ENCODE measurements at places on chromosomes 1 and 21.

DNA sequence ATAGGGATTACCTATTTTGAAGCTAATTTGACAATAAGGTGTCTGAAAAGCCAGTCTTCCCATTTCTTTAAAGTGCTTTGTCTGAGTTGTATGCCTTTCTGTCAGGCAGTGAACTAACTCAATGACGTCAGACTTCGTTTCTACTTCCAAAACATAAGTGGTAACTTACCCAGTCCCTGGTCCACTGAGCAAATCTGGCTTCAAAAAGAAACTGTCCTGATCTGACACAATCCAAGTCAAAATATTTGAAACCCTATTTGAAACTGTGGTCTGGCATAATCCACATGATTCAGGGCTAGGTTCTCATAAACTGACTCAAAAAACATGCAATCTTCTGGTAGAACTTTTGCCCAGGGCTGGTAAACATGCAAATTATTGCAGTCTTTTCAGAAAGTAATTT is 34.0 kb downstream of the DIRAS3 start:
- DNase-seq: no peak

GRCh38 chr1:56185493-56185892 is 393.9 kb downstream of the PLPP3 start:
- no peak for DNase-seq

DNA sequence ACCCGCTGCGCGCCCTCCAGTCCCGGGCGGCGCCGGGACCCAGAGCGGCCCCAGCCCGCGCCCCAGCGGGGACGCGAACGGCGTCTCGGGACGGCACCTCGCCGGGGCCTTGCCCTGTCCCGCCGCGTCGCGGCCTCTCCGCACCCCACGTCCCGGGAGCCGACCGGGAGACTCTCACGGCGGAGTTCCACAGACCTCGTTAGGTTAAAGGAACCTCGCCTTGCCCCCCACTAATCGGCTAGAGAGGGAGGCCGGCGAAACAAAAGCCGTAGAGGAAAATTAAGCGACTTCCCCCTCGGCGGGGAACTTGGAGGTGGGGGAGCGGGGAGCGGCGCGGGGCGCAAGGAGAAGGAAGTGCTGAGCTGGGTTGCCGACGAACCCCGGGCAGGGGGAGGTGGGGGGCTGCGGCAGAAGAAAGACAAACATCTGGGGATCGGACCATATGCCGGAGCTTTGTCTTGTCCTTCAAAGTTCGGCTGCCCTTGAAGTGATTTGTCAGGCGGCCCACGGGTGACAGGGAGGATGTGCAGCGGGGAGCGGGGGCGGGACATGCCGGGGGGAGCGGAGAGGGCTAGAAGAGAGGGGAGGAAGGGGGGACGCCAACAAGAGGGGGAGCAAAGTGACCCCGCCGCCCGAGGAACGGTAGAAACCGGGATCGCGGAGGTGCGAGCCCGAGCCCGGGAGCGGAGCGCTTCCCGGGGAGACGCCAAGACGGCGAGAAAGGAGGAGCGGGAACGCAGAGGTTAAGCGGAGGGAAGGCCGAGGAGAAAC is 120.0 kb upstream of the RRP15 start:
- DNase-seq: peak; percentile 78

- DNase-seq: no peak
Observed at GRCh38 chr1:15248216-15248615, 1.2 kb downstream of the FHAD1 start.

- no peak for DNase-seq
Observed at GRCh38 chr1:33503506-33503905, 31.1 kb downstream of the ZSCAN20 start.

DNA sequence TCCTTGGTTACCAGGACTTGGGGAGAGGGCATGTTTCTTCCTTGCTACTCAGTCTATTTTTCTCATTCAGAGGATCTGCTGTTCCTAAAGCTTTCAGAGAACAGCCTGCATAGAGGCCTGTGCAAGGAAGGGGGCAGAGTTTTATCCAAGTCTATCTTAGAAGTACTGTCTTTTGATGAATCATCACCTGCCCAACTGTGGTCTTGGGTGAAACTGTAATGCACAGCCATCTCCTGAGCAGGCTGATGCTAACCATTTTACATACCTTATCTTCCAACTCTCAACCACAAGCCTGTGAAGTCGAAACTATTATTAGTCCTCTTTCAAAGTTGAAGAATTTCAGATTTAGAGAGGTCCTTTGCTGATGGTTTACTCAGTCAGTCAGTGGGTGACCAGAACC is 368.0 kb downstream of the HHAT start:
- no peak for DNase-seq

DNA sequence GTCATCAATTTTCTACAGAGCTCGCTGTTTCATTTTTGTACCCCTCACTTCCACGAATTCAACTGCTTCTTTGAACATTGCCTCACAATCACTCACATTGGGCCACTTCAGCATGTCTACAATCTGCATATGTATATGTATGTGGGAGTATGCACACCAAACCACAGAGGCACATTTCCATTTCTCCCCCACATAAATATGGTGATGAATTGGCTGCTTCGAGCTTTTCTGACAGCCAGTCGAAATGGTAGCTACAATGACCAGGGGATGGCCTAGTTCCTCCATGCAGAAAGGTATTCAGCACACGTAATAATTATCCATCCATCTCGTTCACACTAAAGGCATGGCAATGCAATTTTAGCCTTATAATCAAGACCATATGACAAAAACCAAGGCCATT is 229.6 kb upstream of the ESRRG start:
- no peak for DNase-seq

- DNase-seq: no peak
Observed at GRCh38 chr1:54485416-54485815, 62.6 kb upstream of the ACOT11 start.

GRCh38 chr1:31760471-31761470 is 3.4 kb downstream of the ADGRB2 start:
- peak; percentile 59 for DNase-seq

GRCh38 chr1:211985556-211986264 is 49.6 kb downstream of the INTS7 start:
- DNase-seq: no peak

DNA sequence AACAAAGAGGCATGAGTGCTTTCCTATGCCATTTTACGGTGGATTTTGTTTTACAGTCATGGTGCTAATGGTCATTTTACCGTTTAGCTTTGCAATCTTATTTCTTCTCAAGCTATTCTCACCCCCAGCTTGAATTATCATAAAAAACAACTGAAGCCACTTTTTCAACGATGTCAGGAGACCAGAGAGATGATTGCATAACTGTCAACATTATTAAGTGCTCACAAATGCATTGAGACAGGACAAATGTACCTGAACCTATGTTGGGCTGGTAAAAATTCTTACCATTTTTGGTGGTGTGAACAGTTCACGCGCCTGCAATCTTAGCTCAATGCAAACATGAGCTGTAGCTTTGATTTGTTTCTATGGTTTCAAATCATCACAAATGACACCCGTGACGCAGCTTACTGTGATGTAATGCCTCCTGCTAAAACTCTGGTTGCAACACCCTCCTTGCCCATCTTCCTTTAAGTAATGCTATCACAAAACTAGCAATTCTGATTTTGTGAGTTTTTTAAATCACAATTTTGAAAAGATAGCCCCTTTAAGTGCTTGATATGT is 104.4 kb downstream of the UCHL5 start:
- no peak for DNase-seq

DNA sequence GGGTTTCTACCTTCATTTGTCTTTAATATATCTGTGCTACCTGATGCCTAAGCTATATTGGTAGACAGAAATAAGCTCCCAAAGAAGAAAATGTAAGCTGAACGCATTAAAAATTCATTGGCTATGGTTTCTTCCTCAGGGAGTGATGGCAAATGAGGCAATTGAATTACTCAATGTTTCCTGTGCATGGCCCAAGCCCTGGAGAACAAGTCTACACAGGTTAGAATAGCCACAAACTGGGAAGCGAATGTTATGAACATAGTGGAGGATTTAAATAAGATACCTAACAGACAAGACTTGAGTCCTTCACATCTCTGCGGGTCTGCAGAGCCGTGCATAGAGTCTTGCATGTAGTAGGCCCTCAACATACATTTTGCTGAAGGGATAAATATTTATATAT is 350.3 kb downstream of the RWDD3 start:
- no peak for DNase-seq

All from D341Med (cell line).